CD8-positive, alpha-beta T cell (primary cell): ENCODE measurements at places on chromosomes 3 and 15.

- DNase-seq, result no peak
These were observed 54.3 kb upstream of the SEC61A1 start for GRCh38 chr3:127997961-127998360.

DNA sequence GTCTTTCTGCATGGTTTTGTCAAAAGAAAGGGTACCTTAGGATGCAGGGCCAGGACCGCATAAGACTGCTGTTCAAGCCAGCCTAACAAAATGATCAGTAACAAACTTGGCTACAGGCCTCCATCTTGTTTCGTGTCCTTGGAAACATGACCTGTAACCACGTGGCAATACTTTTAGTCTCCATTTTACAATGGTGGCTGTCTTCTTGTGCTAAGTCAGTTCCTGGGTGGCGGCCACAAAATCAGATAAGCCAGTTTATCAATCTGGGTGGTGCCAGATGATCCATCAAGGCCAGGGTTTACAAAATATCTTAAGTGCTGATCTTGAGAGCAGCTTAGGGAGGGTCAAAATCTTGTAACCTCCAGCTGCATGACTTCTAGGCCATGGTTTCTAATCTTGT, 57.1 kb upstream of the GK5 start:
- no peak for DNase-seq

- DNase-seq, result no peak
These were observed 58.4 kb downstream of the TMEM44 start for GRCh38 chr3:194574639-194575483.

DNA sequence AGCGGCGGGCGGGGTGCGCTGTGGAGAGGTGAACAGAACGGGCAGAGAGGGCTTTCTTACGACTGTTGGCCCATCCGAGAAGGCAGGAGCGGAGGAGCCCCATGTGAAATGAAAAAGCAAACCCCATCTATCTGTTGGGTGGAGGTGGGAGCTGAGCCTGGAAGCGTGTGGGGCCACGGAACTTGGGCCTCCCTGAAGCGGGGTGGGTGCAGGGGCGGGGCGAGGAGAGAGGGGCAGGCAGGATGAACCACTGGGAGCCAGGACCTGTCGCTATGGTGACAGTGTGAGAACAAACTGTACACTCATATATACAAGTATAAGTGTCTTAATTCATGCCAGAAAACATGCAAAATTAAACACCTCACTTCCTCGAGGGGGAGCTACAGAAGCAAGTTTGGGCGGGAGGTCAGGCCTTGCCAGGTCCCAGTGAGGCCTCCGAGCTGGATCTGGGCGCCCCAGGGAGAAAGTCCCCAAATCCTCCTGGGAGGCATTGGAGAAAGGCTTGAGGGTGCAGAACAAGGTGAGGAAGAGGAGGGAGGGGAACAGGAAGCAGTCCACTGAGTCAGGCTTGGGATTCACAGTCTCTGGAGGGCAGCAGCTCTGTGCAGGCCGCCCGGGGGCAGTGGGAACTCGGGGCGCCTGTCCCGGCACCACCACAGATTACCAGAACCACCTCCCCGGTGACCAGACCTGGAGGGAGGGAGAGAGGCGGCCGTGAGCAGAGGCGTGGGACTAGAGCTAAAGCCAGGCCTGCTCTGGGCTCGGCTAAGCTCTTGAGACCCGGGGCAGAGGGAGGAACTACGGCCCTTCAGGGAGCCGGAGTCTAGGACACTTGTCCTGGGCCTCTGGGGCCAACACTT, 34.8 kb downstream of the RBPMS2 start:
- no peak for DNase-seq

- no peak for DNase-seq
These were observed 12.5 kb downstream of the RBM5 start for GRCh38 chr3:50100956-50101845.

DNA sequence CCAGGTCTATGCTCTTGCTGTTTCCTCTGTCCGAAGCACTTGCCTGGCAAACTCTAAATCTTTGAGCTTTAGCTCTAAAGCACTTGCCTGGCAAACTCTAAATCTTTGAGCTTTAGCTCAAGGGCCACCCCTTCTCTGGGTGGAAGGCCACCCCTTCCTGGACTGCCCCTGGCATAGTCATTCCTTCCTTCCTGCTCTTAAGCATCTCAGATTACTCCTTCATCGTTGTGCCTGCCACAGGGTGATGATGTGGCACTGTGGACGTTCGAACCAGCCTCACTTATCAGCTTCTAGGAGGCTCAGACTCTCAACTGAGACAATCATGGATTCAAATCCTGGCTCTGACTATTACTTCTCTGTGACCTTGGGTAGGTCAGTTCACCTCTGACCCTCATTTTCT, 10.5 kb upstream of the CRABP1 start:
- no peak for DNase-seq

- DNase-seq, result no peak
These were observed 36.4 kb upstream of the GASK1A start for GRCh38 chr3:42942693-42943092.

GRCh38 chr3:117922039-117922438, 1112.6 kb downstream of the IGSF11 start:
- no peak for DNase-seq

DNA sequence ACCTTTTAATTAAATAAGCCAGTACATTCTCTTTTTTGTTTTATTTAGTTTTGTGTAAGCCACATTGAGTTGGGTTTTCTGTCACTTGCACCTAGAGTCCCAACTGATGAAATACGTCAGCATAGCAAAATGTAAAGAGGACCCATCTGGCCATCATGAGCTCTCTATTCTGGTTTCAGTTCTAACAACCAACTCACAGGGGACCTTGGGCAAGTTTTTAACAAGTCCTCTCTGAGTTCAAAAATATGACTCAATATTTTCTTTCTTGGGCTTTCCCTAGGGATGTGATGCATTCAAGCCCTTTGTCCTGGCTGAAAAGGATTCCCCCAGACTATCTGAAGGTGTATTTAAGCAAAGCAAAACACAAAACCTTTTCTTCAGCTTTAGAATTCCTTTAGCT, 32.9 kb downstream of the PLCH1 start:
- no peak for DNase-seq

- DNase-seq, result no peak
These were observed 24.4 kb downstream of the ZNF710 start for GRCh38 chr15:90025489-90026033.

DNA sequence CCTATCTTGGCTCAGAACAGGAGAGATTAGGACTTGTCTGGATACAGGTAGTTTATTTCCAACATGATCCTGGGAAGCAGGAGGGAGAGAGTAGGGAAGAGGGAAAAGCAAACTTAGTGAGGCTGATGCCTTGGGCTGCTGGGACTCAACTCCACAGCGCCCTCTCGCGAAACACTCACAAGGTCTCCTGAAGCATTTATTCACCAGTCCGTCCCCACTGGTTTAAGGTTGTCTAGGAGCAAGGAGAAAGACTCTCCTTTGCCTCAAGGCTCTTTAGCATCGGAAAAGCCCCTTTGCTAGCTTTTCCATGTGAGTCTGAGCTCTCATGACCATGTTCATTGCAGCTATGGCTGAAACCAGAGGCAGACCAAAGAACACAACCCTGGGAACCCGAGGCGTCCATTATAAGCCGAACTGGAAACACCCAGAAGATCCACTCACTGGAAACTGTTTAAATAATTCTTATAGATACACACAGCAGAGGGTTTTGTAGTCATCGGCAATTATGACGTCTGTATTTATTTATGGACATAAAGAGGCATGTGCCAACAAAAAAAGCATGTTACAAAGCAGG, 244.5 kb downstream of the CD47 start:
- peak; percentile 47 for DNase-seq

GRCh38 chr3:197791892-197792647, 1.0 kb downstream of the LRCH3 start:
- DNase-seq, result no peak

DNA sequence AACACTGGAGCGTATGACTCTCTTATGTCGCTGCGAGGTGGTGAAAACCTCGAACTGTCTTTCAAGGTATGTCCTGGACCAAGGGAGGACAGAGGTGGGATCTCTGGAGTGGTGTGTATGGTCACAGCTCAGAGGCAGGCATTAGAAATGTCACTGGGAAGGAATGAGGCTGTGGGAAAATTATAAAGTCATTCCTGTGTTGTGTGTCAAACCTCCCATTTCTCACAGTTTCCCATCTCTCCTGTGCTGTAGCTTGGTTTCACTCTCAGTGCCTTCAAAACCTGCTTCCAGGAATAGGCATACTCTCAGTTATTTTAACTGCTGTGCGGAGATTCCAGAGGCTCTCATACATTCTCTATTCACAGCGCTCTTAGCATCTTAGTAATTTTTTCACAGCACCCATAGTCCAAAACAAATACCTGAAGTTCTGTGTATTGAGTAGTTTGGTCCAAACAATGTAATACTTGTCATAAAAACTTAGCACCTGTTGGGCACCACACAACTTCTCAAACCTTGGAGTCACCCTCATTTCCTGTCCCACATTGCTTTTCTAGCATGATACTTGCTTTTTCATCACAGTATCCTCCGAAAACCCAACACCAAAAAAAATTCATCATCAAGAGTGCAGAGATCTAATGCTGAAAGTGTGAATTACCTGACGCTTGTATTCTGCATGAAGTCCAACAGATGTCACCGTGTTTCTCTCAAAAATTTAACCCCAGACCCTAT, 36.9 kb downstream of the GALNT15 start:
- DNase-seq, result no peak

- DNase-seq, result no peak
These were observed 39.2 kb downstream of the UMPS start for GRCh38 chr3:124769462-124769861.

- DNase-seq, result no peak
These were observed 23.2 kb downstream of the SEMA5B start for GRCh38 chr3:123004201-123004918.

DNA sequence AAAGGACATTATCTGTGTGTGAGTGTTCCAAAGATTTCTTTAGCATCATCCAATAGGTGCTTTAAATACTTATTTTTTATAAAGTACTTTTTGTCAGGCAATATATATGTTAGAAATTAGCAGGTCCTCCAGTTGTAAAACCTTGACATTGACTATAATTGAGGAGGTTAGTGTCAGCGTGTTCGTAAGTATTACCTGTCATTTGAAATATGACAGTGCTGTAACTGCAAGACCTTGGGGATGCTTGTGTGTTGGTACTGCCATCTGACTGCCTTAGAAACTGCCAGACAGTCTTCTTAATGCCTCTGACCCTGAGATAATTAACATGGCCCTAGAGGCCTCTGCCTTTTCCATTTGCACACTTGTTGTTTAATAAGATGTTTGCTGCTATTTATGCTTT, 170.7 kb downstream of the NAALADL2 start:
- no peak for DNase-seq

DNA sequence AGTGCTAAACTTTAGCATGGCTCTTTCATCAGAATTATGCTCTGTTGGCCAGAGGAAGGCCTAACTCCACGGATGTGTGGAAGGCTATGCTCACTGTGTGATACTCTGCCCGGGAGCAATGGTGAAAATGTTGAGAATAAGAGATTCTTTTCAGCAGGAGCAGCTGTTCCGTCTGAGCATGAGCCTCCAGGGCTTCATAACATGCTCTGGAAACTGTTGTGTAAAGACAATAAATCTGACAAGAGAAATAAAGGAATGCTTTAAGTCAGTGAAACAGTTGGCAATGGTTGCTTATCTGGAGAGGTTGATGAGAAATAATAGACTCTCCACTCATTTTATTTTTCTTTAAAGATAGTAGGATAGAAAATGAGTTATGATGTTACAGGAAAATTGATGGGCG, 269.8 kb downstream of the DIPK2A start:
- no peak for DNase-seq

GRCh38 chr15:96959501-96959900, 629.0 kb downstream of the NR2F2 start:
- no peak for DNase-seq

- no peak for DNase-seq
These were observed 50.7 kb downstream of the CLDN11 start for GRCh38 chr3:170469151-170470062.

DNA sequence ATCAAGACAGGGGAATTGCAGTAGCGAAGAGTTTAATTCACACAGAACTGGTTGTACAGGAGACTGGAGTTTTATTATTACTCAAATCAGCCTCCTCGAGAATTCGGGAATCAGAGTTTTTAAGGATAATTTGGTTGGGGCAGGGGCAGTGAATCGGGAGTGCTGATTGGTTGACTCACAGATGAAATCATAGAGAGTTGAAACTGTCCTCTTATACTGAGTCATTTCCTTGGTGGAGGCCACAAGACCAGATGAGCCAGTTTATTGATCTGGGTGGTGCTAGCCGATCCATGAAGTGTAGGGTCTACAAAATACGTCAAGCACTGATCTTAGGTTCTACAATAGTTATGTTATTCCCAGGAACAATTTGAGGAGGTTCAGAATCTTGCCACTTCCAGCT, 5.3 kb upstream of the ZNF770 start:
- DNase-seq, result no peak

- no peak for DNase-seq
These were observed 9.0 kb upstream of the ZXDC start for GRCh38 chr3:126484662-126485061.

GRCh38 chr15:43487271-43487895, 5.6 kb downstream of the TP53BP1 start:
- no peak for DNase-seq

DNA sequence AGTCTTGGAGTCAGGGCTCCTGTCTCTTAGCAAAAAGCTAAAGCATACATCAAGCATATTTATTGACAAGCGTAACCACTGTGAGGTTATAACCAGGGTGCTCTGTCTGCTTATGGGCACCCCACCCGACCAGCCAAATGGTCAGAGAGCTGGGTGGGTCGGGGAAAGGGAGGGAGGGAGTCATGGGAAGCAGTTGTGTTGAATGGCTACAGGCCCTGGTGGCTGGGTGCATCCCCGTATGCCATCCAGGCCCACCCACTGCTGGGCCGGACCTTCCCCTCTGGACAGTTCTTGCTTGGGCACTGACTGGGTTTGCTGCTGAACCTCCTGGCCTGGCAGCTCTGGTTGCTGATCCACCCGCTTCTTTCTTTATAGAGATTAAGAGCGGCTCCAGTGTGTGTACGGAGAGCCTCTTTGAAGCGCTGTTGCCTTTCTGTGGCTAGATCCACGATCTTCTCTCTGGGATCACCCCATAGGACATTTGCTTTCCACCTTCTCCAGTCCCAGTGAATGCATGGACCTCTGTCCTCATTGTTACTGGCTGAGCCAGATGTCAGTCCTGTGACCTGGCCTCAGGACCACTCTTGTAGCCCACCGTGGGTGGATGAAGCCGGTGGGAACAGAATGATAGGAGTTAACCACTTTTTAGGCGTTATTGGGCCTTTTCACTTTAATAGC, 59.6 kb downstream of the SMAD3 start:
- no peak for DNase-seq

DNA sequence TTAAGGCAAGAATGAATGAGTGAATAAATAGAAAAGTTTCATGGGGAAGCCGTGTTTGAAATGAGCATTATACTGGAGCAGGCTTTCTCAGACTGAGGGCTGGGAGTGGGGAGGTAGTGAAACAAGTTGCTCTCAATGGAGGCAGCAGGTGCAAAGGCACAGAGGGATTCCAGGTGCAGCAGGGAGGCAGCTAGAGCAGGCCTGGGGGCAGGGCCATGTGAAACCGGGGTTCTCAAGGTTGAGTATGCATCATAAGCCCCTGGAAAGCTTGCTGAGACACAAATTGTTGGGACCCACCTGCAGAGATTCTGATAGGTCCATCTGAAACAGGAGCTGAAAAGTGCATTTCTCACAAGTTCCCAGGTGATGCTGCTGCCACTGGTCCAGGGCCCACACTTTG, 45.3 kb downstream of the BFSP2 start:
- no peak for DNase-seq
